ENCODE measurements at places on chromosomes 16 and 17.
A peak's percentile ranks its signal among the peaks of the same experiment; 100 is the strongest.

- DNase-seq, result no peak
Observed at GRCh38 chr16:84461413-84462295, 42.8 kb downstream of the MEAK7 start.

- no peak for DNase-seq
Observed at GRCh38 chr16:2285731-2286191, 17.8 kb upstream of the RNPS1 start.

GRCh38 chr17:61124562-61124961 is 275.1 kb upstream of the TBX2 start:
- DNase-seq, result peak; percentile 91

GRCh38 chr17:38891441-38891840 is 21.6 kb downstream of the LASP1 start:
- no peak for DNase-seq

DNA sequence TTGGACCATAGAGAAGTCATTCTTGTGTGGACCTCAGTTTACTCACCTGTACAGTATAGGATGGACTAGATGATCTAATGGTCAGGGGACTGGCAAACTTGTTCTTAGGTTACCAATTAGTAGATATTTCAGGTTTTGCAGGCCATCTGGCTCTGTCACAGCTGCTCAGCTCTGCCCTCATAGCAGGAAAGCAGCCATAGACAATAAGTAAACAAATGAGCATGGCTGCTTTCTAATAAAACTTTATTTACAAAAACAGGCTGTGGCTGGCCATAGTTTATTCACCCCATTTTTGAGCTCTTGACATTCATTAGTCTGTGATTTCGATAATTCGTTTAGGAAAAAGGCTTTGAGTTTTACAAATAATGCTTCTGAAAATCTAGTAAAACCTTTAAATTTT is 12.7 kb downstream of the BPTF start:
- DNase-seq, result no peak

- no peak for DNase-seq
Observed at GRCh38 chr17:61511480-61512182, 59.4 kb downstream of the TBX4 start.

DNA sequence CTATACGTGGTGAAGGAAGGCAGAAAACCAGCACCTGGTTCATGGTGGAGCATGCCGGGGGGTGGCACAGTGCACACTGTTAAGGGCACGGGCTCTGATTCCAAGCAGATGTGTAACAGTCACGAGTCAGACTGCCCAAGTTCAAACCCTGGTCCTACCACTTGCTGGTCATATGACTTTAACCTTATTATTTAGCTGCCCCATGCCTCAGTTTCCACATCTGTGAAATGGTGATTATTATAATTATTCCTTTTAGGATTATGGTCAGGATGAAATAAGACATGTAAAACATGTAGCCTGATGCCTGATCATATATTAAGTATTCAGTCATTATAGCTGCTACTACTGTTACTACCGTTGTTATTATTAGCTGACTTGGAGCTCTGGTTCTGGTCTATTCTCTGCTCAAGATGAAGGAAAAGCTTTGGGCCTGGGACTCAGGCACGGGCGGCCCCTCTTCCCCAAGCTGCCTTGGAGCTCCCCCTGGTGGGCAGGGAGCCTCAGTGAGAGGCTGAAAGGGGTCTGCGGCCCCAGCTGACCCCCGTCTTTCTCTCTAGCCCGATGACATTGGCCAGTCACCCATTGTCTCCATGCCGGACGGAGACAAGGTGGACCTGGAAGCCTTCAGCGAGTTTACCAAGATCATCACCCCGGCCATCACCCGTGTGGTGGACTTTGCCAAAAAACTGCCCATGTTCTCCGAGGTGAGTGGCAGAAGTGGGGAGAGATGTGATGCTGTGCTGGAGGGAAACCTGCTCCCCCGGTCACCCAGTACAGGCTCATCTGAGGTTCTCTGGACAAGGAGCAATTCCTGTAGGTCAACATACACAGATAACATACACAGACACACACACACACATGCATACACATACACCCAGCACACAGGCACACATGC is 14.0 kb downstream of the NR1D1 start:
- no peak for DNase-seq

- no peak for DNase-seq
Observed at GRCh38 chr16:3113765-3114479, 1.5 kb downstream of the ZNF205 start.

DNA sequence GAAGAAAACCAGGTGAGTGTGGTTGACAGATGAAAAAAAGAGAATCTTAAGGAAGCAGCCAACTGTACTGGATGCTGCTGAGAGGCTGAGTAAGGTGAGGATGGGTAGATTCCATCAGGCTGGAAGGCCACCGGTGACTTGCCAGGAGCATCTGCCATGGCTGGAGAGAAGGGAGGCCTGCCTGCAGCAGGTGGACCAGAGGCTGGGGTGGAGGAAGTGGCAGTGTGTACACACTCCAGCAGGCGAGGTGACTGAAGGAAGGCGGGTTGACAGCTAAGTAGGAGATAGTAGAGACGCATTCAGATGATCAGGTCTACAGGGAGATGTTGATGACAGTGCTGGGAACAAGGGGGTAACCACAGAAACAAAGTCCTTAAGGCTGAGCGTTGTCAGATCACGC is 69.5 kb downstream of the USP43 start:
- DNase-seq, result no peak

GRCh38 chr17:60283816-60284215 is 108.1 kb downstream of the USP32 start:
- DNase-seq, result no peak

DNA sequence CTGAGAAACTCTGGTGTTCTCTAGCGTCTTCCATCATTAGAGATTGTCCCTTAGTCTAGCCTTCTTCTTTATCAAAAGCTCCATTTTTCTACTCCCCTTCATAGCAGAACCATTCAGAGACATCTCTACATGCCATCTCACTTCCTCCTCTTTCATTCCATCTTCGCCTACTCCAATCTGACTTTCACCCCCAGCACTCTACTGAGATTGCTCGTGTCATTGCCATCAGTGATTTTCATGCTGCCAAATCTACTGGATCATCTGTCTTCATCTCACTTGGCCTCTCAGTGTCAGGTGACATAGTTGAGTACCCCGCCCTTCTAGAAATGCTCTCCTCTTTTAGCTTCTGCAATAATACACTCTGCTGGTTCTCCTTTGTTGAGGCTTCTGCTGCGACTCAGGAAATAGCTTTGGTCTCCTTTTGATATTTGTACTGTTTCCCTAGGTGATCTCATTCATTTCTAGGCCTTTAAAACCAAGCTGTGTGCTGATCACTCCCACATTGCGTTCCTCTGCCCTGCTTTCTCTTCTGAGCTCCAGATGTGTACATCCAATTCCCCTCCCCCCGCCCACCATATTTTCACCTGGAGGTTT is 119.1 kb downstream of the FTO start:
- no peak for DNase-seq

DNA sequence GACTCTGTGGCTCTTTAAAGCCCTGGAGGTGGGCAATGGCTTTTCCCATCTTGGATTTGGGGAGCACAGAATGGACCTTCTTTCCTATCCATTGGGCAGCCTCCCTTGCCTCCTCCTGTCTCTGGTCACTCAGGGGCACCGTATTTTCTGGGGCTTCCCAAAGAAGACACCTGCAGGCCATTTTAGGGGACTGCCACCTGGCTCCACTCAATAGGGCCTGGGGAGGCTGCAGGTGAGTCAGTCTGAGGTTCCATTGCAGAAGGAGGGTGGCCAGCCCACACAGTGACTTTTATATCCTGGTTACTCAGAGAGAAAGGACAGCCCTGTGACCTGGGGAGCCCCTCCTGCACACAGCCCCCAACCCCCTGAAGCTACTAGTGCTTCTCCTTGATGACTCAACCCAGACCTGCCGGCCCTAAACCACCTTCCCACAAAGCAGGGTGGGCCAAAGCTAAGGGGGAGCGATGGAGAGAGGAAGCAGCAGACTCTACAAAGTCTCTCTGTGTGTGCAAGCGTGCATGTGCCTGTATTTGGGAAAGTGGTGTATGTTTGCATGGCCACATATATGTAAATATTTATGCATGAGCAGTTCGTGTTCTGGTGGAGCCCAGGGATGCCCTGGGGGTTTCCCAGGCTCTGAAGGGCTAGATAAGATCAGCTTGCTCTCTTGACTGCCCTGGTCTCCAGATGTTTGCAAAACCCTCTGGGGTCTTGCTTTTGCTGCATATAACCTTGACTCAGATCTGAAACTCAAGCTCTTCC is 5.0 kb downstream of the CX3CL1 start:
- peak; percentile 85 for DNase-seq

- DNase-seq, result no peak
Observed at GRCh38 chr17:71757156-71757555, 363.7 kb upstream of the SOX9 start.

GRCh38 chr16:53784291-53784690 is 80.3 kb downstream of the FTO start:
- DNase-seq, result no peak

DNA sequence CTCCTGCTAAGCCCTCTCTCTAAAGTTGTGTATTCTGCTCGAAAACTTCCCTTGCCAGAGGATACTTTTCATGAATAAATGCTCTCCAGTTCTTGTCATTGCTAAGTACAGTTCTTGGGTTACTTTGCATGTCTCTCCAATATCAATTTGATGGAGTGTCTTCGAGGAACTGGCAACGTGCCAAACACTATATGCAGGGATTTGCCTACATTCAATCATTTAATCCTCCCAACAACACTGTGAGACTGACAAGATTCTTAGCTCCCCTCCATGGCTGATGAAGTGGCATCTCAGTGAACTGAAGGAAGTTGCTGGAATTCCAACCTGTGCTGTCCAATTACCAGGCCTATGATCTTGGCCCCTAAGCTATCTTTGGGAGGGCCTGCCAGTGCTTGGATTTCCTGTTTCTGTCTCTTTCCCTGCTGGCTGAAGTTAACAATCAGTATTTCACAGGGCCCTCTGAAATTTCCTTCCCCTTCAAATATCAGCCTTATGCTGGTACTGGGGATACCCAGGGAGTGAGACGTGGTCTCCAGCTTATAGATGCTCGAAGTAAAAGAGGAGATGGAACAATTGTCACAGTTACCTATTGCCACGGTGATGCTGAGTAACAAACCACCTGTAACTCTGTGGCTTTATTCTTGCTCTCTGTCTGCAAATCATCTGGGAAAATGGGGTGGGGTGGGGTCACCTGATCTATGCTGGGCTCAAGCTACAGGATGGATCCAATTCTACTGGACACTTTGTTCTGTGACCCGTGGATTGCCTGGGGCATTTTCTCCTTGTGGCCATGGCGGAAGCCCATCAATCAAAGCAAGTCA is 19.4 kb upstream of the CRISPLD2 start:
- DNase-seq, result no peak

DNA sequence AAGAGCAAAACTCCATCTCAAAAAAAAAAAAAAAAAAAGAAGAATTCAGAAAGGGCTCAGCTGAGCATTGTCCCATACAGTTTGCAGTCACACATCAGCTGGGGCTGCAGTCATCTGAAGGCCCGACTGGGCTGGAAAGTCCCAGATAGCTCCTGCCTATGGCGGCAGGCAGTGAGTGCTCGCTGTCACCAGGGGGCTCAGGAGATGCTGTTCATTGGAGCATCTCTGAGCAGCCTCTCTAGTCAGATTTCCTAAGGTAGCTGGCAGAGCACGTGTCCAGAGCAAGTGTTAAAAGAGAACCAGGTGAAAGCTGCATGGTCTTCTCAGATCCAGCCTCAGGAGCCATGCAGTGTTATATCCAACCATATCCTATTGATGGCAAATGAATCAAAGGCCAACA is 75.8 kb downstream of the WSCD1 start:
- DNase-seq, result no peak

- DNase-seq, result no peak
Observed at GRCh38 chr16:27911486-27911885, 152.0 kb downstream of the GSG1L start.
